Endothelial cell of umbilical vein (primary cell): ENCODE measurements at places on chromosomes 12 and 14. TPM values are rescaled to one million over a fixed set of nuclear protein-coding genes. Genes with fewer than 3 reads are reported as not detected.
A peak's percentile ranks its signal among the peaks of the same experiment; 100 is the strongest.

DNA sequence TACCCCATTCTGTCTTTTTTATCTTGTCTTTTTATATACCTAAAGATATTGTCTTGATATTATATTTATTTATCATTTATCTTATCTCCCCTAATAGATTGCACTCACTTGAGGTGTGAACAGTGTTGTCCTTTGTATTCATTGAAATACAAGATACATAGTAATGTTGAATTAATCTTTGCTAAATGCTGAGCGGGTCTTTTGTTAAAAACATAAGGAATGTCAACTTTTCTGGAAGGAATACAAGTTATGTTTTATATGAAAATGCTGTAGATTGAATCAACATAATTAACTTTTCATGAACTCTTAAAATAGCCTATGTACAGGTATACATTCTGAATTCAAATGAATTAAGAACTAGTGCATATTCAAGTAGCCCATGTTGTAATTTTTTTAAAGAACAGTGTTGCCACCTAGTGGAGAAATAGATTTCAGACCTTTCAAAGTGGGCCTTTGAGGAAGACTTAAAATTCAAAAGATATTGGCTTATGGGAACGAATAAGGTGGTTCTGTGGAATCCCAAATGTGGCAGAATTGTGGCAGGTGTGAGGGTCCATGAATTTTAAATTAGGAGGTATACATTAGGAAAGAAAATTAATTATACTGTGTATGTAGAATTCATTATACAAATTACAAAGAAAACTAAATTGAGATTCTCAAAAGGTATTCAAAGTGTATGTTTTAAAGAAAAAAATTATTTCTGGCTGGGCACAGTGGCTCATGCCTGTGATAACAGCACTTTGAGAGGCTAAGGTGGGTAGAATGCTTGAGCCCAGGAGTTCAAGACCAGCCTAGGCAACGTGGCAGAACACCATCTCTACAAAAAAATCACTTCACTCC lies 19.1 kb downstream of the BBOF1 start:
- no peaks in the 10 kb centered on the region for H3K4me1 ChIP-seq
- no peak overlapping the region for H3K27ac ChIP-seq
- no peaks in the 10 kb centered on the region for H3K36me3 ChIP-seq
- peak; percentile 76 for DNase-seq
- H3K27me3 ChIP-seq = no peaks in the 10 kb centered on the region
- H3K4me3 ChIP-seq = no peak overlapping the region

DNA sequence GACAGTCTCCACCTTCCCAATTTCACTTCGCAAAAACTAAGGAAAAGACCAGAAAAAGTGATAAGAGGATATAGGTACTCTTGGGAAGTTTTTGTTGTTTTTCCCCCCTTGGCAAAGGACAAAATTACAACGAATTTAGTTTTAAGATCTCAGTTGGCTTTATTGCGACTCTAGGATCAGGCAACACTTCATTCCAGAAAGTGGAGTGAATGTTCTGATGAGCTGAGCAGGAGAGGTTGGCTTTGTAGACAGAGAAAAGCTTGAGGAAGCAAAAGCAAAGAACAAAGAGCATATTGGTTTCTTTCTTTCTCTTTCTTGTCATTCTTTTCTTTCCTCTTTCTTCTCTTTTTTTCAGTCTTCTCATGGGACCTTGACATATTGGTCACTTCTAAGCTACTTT lies 640 bp upstream of the ZFYVE1 start:
- H3K4me3 ChIP-seq = peak overlapping the region; percentile 10
- H3K27me3 ChIP-seq = no peaks in the 10 kb centered on the region
- H3K27ac ChIP-seq = no peak overlapping the region
- peaks cover 6% of the 10 kb centered on the region for H3K4me1 ChIP-seq
- no peak for DNase-seq
- H3K36me3 ChIP-seq = peaks cover 4% of the 10 kb centered on the region

GRCh38 chr12:68236421-68237059 lies 10.9 kb upstream of the IL26 start:
- H3K36me3 ChIP-seq = no peaks in the 10 kb centered on the region
- peaks cover 4% of the 10 kb centered on the region for H3K4me1 ChIP-seq
- H3K27ac ChIP-seq = no peak overlapping the region
- peaks cover 1% of the 10 kb centered on the region for H3K27me3 ChIP-seq

DNA sequence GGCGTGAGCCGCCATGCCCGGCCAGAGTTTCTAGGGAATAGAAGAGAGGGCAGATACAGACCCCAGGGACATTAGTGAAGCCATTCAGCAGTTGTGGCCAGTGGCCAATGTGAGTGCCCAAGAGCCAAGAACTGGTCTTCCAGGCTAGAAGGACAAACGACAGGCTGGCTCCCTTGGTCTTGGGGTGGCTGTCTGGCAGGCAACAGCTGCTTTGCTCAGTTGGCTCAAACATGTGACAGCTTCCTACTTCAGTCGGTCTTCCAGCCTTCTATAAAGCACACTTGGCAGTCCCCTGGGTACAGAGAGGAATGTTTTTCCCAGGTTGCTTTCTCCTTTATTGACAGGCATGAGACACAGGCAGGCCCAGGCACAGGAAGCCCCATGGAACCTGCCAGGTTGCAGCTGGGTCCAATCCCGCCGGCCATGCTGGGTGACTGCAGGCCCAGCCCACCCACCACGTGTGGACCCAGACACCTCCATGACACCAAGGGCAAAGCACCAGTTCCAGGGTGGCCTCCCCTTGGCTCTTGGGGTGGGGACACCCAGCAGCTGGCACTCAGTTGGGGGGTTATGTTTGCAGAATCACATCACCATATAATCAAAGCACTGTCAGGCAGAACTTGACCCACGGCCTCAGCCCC lies 15.4 kb downstream of the CHGA start:
- H3K36me3 ChIP-seq = no peaks in the 10 kb centered on the region
- H3K27ac ChIP-seq = no peak overlapping the region
- no peak for DNase-seq
- H3K27me3 ChIP-seq = no peaks in the 10 kb centered on the region
- H3K4me1 ChIP-seq = no peaks in the 10 kb centered on the region

- H3K4me1 ChIP-seq = no peaks in the 10 kb centered on the region
- H3K27me3 ChIP-seq = no peaks in the 10 kb centered on the region
- H3K4me3 ChIP-seq = no peak overlapping the region
Observed at GRCh38 chr12:53644133-53644532, 18.0 kb upstream of the ATF7 start.

DNA sequence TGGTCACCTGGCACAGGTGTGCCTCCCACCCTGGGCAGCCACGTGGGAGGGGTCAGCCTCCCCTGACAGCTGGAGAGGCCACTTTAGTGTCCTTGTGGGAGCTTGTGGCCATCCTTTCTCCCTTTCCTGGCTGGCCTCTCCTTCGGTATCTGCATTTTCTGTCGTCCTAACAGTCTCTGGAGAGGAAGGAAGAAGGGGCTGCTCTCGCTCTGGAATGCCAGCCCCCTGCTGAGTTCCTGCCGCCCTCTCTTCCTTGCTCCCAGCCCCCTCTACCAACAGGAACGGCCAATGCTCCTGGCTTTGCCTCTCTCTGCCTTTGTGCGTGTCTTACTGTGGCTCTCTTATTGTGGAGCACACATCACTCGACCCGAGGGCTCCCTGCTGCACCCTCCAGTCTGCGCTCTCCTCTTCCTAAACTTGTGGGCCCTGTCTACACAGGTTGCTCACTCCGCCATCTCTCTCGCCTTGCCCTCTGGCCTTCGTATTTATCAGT lies 70.8 kb downstream of the FBXL14 start:
- no peaks in the 10 kb centered on the region for H3K36me3 ChIP-seq
- peaks cover 18% of the 10 kb centered on the region for H3K27me3 ChIP-seq
- no peaks in the 10 kb centered on the region for H3K4me1 ChIP-seq
- H3K27ac ChIP-seq = no peak overlapping the region

- H3K36me3 ChIP-seq = no peaks in the 10 kb centered on the region
- H3K4me3 ChIP-seq = no peak overlapping the region
- H3K27me3 ChIP-seq = peaks cover 13% of the 10 kb centered on the region
- DNase-seq = no peak
- H3K27ac ChIP-seq = no peak overlapping the region
- no peaks in the 10 kb centered on the region for H3K4me1 ChIP-seq
Observed at GRCh38 chr12:49730568-49731101, 10.7 kb upstream of the TMBIM6 start.

DNA sequence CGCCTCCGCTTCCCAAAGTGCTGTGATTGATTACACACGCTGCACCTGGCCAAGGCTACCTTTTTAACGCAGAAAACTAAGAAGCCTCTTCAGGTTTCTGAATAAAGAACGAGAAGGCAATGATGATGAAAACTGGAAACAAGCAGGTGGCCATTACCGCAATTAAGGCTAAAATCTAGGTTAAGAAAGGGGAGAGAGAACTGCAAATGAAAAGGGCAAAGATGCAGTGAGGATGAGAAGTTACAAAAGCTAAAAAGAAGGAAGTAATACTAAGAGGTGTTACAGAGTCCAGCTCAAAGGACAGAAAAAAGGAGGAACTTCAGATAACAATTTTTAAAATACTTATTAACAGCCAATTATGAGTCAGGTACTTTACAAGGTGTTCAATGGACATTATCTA lies 79.7 kb downstream of the DUSP16 start:
- no peak overlapping the region for H3K4me3 ChIP-seq
- no peaks in the 10 kb centered on the region for H3K36me3 ChIP-seq
- H3K27ac ChIP-seq = no peak overlapping the region
- H3K27me3 ChIP-seq = no peaks in the 10 kb centered on the region

DNA sequence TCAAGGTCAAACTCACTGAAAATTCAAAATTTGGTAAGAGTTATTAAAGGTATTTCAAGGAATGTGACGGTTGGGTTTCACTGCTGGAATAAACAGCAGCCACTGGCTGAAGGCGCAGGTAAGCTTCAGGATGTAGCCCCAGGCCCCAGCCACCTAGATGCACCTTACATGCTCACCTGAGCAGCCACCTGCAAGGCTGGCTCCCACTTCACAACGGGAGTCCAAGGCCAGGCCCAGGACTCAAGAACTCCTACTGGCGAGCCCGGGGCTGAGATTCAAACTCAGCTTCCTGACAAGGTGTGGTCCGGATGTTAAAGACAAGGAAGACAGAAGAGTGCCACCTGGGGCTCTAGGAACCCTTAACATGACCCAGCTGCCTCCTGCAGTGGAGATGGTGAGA lies 78.4 kb downstream of the ITPK1 start:
- H3K4me3 ChIP-seq = no peak overlapping the region
- H3K4me1 ChIP-seq = peaks cover 34% of the 10 kb centered on the region
- H3K27me3 ChIP-seq = no peaks in the 10 kb centered on the region
- peak overlapping the region; percentile 16 for H3K27ac ChIP-seq
- no peaks in the 10 kb centered on the region for H3K36me3 ChIP-seq

DNA sequence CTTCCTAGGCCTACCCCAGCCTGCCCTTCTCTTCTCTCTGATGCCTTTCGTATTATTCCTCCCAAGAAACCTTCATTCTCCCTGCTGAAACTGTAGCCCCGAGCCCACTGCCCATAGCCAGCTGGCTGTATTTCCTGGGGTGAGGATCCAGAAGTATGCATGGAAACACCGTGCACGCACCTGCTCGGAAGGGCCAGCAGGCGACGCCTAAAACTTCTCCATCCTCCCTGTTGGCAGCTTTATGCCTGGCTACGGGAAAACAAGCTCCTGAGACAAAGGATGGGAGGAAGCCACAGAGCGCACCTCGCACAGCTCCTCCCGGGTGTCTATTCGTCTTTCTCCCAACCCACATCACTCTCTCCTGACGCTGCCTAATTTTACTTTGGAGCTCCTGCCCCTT lies 69.0 kb upstream of the CAPRIN2 start:
- H3K27ac ChIP-seq = no peak overlapping the region
- H3K27me3 ChIP-seq = peaks cover 9% of the 10 kb centered on the region
- peaks cover 6% of the 10 kb centered on the region for H3K4me1 ChIP-seq
- no peak for DNase-seq

DNA sequence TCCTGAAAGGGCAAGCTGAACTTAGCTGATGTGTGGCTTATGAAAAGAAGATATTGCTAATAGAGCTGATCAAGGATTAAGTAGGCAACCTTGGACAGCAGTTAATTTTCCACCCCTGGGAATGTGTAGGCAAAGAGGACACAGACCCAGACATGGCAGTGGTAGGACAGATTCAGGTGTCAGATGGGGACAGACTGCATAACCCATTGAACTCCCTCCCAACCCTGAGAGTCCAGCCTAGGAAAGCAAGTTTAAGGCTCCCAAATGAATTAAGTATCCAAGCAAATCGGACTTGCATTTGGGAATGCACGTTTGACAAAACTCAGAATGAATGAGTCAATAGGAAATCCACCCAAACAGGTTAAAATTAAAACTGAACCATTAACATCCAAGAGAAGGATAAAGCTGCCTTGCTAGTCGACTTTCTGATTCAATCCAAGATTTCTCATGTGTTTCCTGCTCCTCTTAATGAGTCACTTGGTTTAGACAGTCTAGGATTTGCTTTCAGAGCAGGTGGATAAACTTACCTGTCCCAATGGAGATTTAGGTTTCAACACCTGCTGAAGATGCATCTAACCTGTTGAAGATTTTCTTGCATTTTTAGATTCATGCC lies 385.4 kb downstream of the CCDC91 start:
- no peak overlapping the region for H3K4me3 ChIP-seq
- no peak for DNase-seq
- H3K27ac ChIP-seq = no peak overlapping the region
- no peaks in the 10 kb centered on the region for H3K36me3 ChIP-seq

DNA sequence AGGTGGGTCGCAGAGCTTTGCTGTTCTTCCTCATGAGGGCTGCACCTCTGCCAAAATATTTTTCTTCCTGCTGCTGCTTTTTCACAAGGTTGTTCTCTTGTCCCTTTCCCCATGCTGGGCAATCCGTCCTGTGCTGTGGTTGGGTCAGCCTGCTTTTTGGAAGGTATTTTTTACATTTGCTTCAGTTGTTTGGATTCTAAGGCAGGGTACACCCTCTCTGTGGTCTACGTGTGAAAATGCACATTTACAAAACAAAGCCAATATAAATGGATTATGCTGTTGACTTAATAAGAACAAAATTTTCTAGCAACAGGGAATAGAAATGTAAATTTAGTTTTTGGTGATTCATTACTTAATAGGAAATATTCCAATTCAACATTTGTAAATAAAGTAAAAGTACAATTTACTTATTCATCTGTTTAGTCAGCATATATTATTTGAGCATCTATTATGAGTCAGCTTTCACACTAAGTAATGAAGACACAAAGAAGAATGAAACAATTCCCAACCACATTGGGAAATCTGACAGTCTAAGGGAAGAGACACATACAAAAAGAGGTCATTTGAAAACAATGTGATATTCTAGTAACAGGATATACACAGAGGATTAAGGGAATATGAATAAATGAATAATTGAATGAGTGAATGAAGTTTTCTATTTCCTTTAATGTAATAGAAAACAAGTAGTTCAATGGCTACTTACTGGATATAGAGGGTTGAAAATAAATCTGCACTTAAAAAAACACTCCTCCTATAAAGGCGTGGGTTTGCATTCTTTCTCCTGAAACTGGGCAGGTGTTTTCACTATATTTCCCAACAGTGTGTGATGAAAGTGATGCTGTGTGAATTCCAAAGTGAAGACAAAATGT lies 94.6 kb upstream of the PRICKLE1 start:
- H3K4me1 ChIP-seq = no peaks in the 10 kb centered on the region
- H3K4me3 ChIP-seq = no peak overlapping the region
- no peaks in the 10 kb centered on the region for H3K27me3 ChIP-seq
- no peak for DNase-seq
- no peaks in the 10 kb centered on the region for H3K36me3 ChIP-seq

SOX5 gene
- 2.9 and 3.5 TPM in 2 replicates for total RNA-seq

AHNAK2 gene
- 68.7 and 81.9 TPM in 2 replicates for total RNA-seq

C12orf50 gene
- 0.30 and 0.31 TPM in 2 replicates for total RNA-seq

SLC2A14 gene
- 1.5 TPM in 1 of 2 replicates, not detected in the other for total RNA-seq

RNASE4 gene
- total RNA-seq = 6.9 and 8.7 TPM in 2 replicates

SELPLG gene
- 0.62 and 1.2 TPM in 2 replicates for total RNA-seq

TMEM119 gene
- not detected in 2 replicates for total RNA-seq

ESR2 gene
- total RNA-seq = 0.58 TPM in 1 of 2 replicates, not detected in the other

CPNE6 gene
- not detected in 2 replicates for total RNA-seq

ISM2 gene
- total RNA-seq = not detected in 2 replicates
